Right atrium auricular region (tissue), 2 donors: ENCODE measurements at places on chromosomes 1 and 21. TPM values are rescaled to one million over a fixed set of nuclear protein-coding genes. Genes with fewer than 3 reads are reported as not detected.

DNA sequence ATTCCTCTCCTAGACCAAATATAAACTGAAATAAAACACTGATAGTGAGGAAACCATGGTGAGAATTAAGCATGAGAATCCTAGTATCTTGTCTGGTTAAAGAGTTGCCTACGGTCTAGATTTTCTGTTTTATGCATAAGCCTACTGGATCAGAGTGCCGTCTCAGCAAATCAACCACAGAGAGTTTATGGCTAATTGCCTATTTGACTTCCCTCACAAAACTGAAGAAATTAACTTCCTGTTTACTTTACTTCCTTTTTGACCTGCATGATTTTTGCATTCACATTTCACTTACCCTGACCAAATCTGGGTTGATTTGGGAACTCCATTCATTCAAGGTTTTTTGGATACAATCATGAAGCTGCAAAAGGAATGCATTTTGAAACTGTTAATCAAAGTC, 5.0 kb downstream of the GCLM start:
- no peaks in the 10 kb centered on the region for H3K36me3 ChIP-seq
- H3K4me1 ChIP-seq: no peaks in the 10 kb centered on the region

The TAL1 gene
- total RNA-seq: 4.1 TPM

GRCh38 chr21:43949499-43950208, 62.5 kb upstream of the TRAPPC10 start:
- peaks cover 5% of the 10 kb centered on the region for H3K36me3 ChIP-seq
- no peak for DNase-seq
- no peak overlapping the region for H3K4me3 ChIP-seq
- H3K27ac ChIP-seq: no peak overlapping the region
- H3K27me3 ChIP-seq: no peaks in the 10 kb centered on the region
- peaks cover 25% of the 10 kb centered on the region for H3K4me1 ChIP-seq

The AMY1A gene
- total RNA-seq: not detected

The CFHR1 gene
- not detected for total RNA-seq

The C1orf74 gene
- 1.6 TPM for total RNA-seq

The RPTN gene
- not detected for total RNA-seq

The KCNE2 gene
- not detected for total RNA-seq

GRCh38 chr1:165912638-165913037, 85.2 kb downstream of the UCK2 start:
- no peak overlapping the region for H3K27ac ChIP-seq
- no peak for DNase-seq
- no peaks in the 10 kb centered on the region for H3K27me3 ChIP-seq
- H3K4me3 ChIP-seq: no peak overlapping the region
- no peaks in the 10 kb centered on the region for H3K4me1 ChIP-seq

The B4GALT2 gene
- total RNA-seq: 48.5 TPM
